NCI-H460 (cell line): ENCODE measurements at places on chromosomes 11 and 22.

GRCh38 chr11:99260696-99261095 is 239.9 kb downstream of the CNTN5 start:
- peak; percentile 29 for DNase-seq

GRCh38 chr22:49751966-49752597 is 75.6 kb downstream of the BRD1 start:
- DNase-seq: no peak

- DNase-seq: no peak
These were observed at the start of gene PNPLA2 for GRCh38 chr11:818396-819128. Gene PNPLA2 (plus strand): TSS chr11:818914. CDS start chr11:819719, 805 bp downstream.

GRCh38 chr11:69078508-69078907 is 29.8 kb downstream of the TPCN2 start:
- DNase-seq: no peak

- no peak for DNase-seq
These were observed 43.6 kb downstream of the GALNT18 start for GRCh38 chr11:11577932-11578911.

DNA sequence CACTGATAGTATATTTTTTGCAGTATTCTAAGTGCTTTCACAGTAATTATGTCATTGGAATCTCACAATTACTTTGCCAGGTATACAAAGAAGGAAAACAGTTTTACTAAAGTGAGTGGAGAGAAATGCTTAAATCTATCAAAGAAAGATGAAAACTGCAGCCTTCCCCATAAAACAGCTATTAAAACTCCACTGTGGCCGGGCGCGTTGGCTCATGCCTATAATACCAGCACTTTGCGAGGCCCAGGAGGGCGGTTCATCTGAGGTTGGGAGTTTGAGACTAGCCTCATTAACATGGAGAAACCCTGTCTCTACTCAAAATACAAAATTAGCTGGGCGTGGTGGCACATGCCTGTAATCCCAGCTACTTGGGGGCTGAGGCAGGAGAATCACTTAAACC is 19.1 kb downstream of the OR51E1 start:
- no peak for DNase-seq
